ENCODE measurements at places on chromosomes 4 and X.

- DNase-seq: no peak
These were observed 62.5 kb downstream of the SEC24D start for GRCh38 chr4:118773429-118773792.

DNA sequence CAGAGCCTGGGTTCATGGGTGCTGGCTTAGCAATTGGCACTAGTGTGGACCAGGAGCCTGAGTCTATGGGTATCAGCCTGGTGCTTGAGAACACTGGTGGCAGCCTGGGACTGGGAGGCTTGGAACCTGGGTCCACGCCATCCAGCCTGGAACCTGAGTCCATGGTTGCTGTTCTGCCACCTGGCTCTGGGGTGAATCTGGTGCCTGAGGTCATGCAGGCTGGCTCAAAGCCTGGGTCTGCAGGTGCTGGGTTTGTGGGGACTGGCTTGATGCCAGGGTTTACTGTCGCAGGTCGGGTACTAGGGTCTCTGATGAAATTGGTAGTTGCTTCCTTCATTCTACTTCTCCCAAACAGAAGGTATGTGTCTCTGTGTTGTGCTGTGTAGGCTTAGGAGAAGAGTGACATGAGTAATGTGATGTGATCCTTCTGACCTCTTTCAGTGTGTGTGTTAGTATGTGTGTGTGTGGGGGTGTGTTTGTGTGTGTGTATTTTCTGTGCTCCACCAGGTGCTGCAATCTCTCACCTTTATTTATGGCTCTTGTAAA lies 517.0 kb upstream of the EPHA5 start:
- no peak for DNase-seq

GRCh38 chr4:114864060-114864459 lies 249.4 kb downstream of the NDST4 start:
- DNase-seq: no peak

DNA sequence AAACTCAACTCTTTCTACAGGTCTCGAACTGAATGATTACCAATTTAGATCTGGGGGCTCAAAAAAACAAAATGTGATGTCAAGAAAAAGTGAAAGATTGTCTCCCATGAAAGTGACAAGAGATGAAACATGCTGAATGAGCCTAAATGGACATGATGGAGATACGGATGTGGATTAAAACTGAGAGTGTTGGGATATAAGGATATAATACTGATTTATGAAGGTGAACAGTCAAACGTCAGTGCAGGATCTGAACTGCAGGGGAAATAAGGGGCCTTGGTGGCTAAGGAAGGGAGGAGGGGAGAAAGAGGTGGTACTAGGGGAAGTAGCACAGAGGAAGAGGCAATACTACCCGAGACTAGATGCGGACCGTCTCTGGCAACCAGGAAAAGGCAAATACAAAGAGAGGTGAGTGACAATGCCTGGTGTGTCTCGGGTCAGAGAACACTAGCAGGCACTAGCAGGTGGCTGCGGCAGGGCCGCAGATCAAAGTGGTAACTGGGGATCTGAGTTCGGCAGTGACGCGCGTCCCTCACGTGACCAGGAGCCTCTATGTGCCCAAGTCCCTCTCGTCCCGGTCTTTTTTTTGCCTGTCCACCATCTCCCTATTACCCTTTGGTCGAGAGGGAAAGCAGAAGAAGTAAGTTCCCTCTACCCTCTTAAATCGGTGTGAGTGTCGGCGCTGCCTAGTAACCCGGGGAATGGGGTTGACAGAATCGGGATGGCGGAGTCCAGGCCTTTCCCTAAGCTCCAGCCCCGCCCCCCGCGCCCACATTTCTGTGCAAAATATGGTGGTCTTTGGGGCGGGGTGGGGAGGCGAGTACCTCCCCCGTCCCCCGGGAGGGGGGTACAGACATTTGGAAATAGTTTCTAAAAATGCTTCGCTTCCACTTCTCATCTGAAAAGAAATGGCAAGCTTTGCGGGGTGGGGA lies at the start of gene TCEAL1:
Gene TCEAL1, plus strand, starts transcription at position 590 of the 932 bp plus-strand sequence. CDS start 942 bp downstream, outside the sequence.
- DNase-seq: no peak

DNA sequence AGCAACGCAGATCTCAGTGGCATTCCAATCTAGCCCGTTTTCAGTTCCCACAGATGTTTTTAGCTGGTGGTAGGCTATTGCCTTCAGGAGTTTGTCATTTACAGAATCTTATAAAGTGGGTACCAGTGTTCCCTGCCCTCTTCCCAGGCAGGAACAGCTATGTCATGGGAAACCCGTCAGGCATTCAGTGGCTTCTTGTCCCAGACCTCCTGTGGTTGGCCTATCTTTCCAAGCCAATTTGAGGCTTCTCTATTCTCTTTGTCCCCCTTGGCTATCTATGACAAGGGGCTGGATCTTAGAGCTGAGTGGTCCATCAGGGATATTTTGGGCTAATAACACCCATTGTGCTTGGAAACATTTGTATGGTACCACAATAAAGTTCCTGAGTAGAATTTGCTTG lies 33.6 kb upstream of the RPL34 start:
- no peak for DNase-seq

GRCh38 chrX:9227276-9227675 lies 193.3 kb upstream of the FAM9B start:
- no peak for DNase-seq

DNA sequence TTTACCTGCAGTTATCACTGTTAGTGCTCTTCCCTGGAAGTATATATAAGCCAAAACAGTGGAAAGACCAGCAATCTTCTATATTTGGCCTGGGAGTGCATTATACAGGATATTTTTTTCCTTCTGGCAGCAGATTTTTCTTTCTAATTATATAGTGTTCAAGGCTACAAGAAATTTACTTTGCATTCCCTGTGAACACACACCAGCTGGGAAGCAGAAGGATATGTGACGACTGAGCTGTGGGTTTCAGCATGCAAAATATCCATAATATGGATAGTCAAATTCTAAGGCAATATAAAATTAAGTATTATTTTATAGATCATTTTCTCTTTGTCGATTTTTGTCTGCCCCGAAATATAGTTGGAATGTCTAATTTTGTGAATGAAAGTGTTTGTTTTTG lies 31.2 kb downstream of the GUCY1B1 start:
- no peak for DNase-seq

DNA sequence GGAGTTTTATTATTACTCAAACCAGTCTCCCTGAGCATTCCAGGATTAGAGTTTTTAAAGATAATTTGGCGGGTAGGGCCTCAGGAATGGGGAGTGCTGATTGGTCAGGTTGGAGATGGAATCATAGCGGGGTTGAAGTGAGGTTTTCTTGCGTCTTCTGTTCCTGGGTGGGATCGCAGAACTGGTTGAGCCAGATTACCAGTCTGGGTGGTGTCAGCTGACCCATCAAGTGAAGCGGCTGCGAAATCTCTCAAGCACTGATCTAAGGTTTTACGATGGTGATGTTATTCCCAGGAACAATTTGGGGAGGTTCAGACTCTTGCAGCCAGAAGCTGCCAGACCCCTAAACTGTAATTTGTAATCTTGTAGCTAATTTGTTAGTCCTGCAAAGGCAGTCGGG lies 25.1 kb upstream of the SETD7 start:
- no peak for DNase-seq

DNA sequence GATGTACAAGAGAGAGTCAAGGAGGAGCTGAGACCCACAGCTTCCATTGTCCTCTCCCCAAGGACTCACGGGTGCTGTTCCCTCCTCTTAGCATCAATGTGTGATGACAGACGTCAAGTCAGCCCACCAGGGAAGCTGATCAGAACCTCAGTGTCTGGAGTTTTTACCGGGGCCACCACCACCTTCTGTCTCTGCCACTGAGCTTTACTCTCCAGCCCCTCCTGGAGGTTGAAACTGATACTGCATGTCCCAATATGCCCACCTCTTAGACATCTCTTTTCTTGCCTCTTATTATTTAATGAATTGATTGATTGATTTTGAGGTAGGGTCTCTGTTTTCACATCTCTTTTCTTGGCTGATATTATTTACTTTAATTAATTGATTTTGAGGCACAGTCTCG lies 10.3 kb upstream of the AKAP17A start:
- DNase-seq: peak; percentile 27

- DNase-seq: no peak
These were observed at the start of gene TMSB15A for GRCh38 chrX:102515975-102516941. Gene TMSB15A (minus strand): TSS chrX:102516739.

DNA sequence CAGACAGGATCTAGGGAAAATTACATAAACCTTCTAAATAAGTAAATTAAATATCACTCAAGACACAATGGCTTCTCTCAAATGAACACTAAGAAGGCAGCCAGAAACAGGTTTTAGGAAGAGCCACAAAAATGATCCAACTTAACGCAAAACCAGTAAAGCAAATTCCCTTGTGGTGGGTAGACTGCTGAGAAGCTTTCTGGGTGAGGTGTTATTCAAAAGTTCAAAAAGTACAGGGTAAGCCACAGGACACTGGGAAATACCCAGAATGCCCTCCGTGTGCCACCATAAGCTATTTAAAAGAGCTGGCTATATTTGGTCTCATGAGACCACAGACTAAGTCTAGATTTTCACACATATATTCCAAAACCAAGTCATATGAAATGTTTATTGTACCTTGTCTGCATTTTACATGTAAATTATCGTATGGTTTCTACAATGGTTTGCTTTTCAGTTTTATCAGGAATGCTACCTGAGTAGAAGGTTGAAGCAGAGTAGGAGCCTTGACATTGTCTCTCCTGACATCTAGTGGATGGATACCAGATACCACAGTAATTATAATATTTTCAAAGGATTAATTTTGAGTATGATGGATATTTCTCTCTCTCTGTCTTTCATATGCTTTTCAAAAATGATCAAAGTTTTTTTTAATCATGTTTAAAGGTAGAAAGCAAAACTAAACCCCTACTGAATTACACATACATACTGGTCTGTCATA lies 109.3 kb upstream of the KLHL13 start:
- DNase-seq: no peak

DNA sequence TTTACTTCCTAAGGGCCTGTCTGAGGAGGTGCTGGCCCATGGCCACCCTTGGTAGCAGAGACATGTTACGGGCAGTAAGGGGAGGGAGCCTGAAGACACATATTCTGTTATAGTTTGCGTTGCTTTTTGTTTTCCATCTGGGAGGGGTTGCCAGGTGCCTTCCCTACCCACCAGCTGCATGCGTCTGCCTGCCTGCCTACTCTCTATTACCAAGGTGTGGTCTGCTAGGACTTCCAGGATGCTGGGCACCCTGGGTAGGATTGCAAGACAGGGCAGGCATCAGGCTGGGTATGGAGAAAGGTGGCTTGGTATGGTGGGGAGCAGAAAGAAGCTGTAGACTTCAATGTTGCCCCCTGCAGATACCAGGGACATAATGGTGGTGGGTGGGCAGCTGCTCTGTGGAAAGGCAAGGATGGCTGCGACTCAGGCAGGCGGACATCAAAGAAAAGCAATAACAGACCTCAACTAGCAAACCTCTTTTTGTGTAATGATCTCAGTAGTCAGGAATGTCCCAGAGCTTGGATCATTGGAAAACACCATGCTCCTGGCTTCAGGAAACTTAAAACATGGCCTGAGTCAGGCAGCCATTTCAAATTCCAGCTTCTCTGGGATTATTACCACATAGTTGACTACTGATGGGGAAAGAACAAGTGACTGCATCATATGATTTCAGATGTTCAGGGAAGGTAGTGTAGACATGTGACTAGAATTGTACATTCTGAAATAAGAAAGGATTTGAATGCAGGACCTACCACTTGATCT lies 67.8 kb downstream of the HOPX start:
- no peak for DNase-seq

All from HFF-Myc (cell line).